ENCODE measurements at places on chromosomes 6 and 20. TPM values are rescaled to one million over a fixed set of nuclear protein-coding genes. Genes with fewer than 3 reads are reported as not detected.

The BPIFA3 gene
- polyA plus RNA-seq: not detected

The RIPPLY2 gene
- not detected for polyA plus RNA-seq

The ARHGAP40 gene
- polyA plus RNA-seq: not detected

The C2 gene
- 7.2 TPM for polyA plus RNA-seq

The RWDD2A gene
- polyA plus RNA-seq: 1.1 TPM
